ENCODE measurements at places on chromosomes 6 and 20.

DNA sequence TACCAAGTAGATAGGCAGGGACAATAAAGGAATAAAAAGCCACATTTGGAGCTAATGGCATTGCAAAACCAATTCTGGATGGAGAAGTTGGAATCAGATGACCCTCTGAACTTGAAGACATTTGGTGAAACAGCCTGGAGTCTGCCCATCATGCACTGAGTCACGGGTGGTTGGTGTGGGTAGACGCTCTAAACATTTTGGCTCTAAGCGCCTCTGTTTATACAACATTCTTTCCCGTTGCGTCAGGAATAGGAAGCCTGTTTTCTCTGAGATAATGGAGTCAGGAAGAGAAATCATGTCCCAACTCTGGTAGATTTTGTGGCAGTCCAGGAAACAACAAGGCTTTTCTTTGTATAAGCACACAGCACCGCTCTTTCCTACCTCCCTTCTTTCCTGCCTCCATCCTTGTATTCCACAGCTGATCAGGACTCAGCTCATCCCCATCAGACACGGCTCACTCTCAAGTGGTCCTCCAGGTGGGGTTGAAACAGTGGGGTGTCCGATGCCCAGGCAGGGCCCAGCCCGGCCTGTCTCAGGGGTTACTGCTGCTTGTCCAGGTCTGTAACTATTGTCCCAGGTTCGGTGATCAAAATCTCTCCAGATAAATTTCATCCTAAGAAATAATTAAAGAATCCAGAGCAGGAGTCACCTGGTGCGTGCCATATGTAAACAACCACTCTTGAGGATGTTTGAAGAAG lies 12.1 kb upstream of the RAMACL start:
- DNase-seq, result no peak

DNA sequence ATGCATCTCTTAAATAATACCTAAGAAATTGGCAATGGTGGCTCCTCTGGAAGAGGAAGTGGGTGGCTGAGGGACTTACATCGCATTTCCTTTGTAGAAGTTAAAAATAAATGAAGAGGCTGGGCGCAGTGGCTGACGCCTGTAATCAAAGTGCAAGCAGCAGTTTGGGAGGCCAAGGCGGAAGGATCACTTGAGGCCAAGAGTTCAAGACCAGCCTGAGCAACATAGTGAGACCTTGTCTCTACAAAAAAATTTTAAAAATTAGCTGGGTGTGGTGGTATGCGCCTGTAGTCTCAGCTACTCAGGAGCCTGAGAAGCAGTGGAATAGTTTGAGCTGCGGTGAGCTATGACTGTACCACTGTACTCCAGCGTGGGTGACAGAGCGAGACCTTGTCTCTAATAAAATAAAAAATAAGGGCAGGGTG lies 12.2 kb upstream of the NCOA3 start:
- DNase-seq, result no peak

DNA sequence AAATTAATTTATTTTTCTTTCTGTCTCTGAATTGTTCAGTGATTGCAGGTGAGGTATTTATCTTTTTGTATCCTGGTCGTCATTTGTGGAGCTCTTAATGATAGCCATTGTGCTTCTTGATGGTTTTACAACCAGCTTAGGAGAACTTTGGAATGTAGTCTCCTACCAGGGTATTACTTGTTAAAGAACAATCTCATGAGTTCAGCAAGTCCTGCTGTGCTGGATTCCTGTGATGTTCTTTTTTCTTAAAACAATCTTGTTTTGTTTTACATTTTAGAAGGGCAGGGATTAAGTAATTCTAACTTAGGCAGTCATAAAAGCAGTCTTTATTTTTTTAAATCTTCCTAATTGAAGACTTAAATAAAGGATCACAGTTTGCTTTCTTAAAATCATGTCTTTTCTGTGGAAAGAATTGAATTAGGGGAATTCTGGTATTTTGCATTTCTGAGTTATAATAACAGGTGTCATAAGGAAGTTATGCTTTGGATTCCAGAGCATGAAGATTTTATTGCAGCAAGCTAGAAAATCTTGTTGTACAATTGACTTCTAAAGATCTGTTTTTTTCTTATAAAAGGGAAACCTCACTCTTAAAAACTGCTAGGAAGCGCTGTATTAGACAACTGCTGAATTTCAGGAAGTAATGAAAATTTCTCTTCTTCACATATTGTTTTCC lies 23.7 kb downstream of the RIOK1 start:
- peak; percentile 89 for DNase-seq

DNA sequence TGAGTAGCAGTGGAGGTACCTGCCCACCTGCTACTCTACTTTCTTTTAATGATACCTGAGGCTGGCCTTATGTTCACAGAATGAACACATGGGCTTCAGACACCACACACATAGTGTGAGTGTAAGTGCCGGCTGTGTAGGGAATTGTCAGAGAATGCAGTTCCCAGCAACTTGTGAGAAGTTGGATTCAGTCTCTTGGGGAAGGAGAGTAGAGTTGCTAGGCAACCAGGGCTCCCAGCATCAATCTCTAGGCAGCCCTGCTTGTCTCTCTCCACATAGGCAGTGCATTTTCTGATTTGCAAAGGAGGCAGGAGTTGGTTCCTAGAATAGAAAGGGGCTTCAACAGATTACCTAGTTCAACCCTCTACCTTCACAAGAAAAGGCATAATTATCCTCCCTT lies 74.1 kb downstream of the BFSP1 start:
- DNase-seq, result no peak

DNA sequence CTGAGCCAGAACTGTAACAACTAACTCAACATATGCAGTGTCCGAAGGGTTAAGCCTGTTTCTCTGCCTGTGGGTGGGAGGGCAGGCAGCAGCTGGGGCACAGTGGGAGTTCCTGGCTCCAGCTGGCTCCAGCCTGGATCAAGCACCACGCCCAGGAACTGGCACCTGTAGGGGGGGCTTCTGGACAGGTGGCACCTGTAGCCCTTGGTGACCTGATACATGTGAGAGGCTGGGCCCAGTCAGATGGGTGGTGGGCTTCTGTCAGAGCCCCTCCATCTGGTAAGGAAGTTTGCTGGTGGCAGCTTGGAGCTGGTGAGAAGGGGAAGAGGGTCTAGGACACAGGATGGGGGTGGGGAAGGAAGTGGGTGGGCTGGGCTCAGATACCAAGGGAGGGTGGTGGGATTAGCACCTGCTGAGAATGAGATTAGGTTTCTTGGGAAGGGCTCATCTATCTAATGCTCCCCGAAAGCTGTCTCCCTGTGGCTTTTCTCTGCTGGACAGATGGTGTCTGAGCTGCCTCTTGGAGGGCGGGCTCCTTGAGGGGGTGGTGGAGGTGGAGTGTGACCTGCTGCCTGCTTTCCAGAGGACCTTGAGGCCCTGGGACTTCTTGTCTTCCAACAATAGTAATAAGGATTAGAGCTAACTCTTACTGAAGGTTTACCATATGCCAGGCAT lies 28.5 kb downstream of the BCL2L1 start:
- peak; percentile 62 for DNase-seq

DNA sequence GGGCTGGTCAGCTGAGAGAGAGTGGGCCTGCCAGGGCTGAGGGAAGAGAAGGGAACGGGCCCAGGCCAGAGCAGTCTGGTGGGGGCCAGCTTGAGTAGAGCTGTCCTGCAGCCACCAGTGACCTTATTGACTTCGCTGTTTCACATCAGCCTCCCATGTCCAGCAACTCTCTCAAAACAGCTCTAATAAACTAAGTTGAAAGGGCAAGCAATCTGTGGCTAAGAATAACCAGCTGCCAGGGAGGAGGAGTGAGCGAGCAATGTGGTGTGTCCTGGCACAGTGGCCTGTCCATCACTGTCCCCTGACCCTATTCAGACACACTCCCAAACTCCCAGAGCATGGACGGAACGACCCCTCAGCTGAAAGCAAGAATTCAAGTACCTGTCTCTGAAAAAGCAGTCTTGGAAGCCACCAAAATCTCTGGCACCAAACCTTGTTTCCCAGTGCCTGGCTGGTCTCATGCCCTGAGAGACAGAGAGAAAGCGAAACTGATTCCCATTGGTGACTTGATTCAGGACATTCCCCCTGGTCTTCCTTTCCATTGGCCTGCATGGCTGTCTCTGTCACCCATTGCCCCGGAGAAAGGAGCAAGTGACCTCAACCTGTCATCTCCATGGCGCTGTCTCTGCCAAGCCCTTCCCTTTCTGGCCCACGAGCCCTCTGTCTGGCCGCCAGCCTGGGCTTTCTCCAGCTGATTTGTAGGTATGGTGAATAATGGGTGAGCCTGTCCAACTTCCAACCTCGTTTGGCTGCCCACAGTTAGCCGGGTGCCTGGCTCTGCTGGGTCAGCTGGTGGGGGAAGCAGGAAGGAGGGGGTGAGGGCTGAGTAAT lies at the start of gene DDO:
TSS of gene DDO (minus strand) at position 490 of the 831 bp plus-strand sequence. CDS start 2,113 bp downstream, outside the sequence.
- no peak for DNase-seq

GRCh38 chr20:25629816-25630499 lies 6.1 kb upstream of the NANP start:
- no peak for DNase-seq

DNA sequence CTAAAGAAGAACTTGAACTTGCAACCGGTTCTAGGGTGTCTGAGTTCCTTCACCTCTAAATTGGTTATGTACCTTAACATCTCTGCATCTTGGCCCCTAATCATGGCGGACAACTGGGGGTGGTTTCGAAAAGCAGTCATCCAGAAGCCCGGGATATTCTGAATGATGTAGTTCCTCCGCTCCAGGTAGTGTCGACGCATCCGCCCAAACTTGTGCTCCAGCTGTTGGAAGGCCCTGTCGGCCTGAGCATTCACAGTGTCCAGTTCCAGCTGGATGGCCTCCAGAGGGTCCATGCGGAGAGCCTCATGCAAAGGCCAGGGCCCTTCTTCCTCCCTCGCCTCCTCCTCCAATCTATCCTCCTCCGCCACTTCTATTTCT lies 887 bp downstream of the TSPYL1 start:
- no peak for DNase-seq

All from mesendoderm (in vitro differentiated cells).